ENCODE measurements at places on chromosomes 16 and 17.

- DNase-seq = no peak
Observed at GRCh38 chr16:78269256-78269655, 169.8 kb downstream of the WWOX start.

- DNase-seq = peak; percentile 92
Observed at GRCh38 chr17:75876938-75877751, 1.2 kb downstream of the TRIM47 start.

DNA sequence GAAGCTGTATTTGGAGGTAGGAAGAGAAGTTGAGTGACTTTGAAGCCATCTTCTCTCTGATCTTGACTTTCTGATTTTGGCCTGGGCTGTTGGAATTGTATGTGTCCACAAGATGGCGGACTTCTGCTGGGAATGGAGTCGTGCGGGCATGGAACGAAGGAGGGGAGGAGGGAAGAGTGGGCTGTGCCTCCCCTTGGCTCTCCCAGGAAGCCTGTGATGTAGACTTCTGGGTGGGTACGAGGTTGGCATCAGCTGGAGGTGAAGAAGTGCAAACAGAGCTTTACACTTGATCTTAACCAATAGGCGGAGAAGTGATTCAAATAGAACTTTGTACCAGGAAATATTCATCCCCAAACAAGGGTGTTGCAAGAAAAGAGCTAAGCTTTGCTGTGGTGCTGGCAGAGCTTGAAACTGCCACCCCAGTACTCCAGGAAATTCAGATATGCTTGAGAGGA is 7.4 kb upstream of the TMEM220 start:
- DNase-seq = no peak

DNA sequence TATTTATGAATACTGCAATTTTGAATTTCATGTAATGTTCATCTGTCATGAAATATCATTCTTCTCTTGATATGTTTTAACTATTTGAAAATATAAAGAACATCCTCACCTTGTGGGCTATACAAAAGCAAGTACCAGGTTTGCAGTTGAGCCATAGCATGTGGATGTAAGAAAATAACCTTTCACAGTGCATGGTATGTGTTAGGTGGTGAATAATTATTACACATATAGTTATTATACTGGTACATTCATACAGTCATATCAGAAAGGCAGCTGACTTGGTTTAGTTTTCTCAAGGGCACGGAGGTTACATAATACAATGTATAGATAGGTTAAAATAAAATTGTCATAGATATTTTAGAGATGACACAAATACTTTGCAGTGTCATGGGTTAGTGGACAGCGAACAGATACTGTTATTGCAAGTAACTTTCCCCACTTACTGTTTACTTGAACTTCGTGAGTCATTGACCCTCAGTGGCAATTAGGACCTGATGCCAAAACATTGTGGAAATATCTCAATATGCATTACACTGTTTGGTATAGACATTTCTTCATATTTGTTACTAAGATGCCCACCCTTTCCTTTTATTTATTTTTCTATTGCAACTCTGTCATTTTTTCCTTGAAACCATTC is 445.4 kb upstream of the GOT2 start:
- no peak for DNase-seq

DNA sequence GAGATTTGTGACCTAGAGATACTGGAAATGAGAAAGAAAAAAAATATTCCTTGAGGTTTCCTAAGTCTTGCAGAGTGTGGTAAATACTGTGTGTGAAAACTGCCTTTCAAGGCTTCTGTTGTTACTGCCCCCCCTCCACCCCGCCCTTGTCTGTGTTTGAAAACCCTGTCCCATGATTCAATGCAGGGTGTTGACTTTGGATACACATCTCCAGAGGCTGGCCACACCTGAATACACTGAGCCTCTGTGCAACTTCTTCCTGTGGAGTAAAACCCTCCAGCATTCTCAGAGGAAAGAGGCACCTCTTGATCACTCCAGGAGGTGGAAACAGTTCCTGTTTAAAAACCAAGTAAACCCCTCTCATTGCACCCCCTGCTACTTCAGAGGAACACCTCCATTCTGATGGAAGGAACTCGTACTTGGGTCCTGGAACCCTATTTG is 123.0 kb upstream of the CACNG5 start:
- DNase-seq = no peak

DNA sequence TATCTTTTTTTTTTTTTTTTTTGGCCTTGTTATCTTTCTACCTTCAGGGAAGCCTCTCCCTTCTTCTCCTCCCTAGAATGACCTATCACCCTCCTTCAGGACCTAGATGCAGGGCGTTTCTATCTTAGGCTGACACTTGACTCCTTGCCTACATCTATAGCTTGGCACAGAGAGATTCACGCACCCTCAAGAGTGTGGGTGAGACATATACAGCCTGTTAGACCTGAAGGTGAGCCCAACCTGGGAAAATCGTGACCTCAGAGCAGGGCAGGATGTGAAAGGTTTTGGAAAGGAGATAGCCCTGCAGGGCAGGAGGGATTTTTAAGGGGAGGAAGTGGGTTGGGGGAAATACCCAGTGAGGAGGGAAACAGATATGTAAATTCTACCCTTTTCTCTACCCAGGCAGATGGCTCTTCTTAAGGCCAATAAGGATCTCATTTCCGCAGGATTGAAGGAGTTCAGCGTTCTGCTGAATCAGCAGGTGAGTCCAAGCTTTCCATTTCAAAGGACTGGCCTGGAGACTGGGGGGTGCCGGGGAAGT is at the start of gene AHSP:
TSS of gene AHSP (plus strand) at position 167 of the 541 bp plus-strand sequence. CDS start at position 407, 240 bp downstream.
- no peak for DNase-seq

DNA sequence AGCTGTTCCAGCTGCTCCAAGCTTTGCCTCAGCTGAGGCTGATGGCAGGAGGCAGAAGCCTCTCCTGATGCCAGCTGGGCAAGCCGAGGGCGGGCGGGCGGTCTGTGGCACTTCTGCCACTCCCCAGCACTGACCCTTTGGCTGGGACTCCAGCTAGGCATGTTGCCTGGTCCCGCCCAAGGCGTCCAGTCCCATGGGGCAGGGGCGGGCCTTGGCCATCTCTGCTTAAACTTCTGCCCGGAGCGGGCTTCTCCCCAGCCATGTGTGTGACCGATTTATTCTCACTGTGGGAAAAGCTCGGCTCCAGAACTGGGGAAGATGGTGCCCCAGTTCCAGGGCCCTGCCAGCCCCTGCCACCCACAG is 349.1 kb downstream of the SEC14L1 start:
- DNase-seq = no peak

GRCh38 chr17:72565758-72566157 is 444.9 kb downstream of the SOX9 start:
- DNase-seq = no peak

DNA sequence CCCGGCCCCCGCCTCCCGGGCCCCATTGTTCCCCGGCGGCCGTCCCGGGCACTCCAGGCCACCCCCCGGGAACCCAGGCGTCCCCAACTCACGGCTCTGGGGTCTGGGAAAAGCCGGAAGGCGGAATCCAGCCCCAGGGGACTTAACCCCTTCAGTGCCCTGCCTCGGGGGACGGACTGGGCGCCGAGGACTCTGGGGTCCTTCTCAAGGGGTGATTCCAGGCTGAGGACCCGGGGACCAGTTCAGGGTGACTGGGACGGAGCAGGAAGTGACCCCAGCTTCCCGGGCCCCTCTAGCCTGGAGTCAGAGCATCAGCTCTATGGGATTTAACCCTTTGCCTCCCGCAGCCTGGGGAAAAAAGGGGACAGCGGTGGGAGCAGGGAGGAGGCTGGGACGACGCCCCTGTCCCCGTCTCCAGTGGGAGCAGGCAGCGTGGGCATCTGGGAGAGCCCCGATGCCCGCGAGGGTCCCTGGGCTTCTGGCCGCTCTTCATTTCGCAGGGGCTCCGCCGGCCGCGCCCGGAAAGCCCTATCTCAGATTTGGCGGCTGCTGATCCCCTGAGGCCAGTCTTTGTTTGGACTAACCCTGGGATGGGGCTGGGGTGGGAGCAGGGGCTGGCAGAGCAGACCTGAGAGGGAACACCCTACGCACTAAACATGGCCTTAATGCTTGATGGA is at the start of gene ZNF629:
TSS of gene ZNF629 (minus strand) at position 270 of the 677 bp plus-strand sequence. CDS start 2,723 bp downstream, outside the sequence.
- DNase-seq = no peak

DNA sequence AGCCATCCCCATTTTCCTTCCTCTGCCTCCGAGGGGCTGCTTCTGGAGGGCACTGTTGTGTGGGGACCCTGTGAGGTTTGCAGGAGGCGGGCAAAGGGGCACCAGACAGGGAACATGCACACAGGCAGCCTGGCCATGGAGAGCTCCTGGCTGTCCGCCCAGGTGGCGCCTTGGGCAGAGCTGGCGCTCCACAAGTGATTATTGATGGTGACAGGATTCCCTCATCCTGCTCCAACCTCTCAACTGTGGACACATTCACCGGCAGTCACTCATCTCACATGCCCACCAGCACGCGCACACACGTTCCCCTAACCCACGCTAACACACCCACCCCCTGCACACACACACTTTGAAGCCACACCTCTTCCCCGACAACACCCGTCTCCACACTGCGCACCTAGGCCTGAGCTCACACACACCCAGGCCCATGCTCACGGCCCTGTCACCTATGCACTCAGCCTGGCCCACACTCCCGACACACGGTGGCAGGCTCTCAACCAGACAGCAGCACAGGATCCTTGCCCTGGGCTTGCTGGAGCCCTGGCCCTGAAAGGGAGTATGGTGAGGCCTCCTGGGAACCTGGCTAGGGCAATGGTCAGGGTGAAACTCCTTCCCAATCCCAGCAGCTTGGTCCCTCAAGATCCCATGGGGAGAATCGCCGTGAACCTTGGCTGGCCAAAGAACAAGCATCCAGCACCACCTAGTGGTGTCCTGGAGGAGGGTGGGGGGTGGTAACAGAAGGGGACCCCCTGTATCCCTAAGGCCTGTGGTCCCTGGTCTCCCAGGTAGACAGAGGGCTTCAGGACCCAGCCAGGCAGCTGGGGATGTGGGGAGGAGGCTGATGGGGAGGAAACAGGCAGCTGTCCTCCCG is 3.6 kb downstream of the PNMT start:
- no peak for DNase-seq

DNA sequence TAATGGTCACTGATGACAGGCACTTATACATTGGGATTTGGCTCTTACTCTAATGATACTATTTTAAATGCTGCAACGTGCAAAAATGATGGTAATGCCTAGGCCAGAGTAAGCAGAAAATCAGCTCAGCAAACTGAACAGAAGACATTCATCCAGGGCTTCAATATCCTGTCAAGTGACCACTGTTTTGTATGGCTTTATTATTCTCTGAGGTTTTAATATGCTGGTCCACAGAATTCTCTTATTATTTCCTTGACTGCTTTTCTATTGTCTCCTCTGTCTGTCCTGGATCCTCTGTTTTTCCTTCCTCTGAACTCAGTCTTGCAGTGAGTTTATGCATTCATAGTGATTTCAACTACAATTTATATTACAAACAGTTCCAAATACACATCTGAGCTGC is 90.8 kb upstream of the PMFBP1 start:
- DNase-seq = no peak

GRCh38 chr17:72883351-72883750 is 209.1 kb downstream of the SLC39A11 start:
- DNase-seq = no peak

GRCh38 chr17:79822583-79823124 is 16.6 kb downstream of the CBX4 start:
- no peak for DNase-seq

DNA sequence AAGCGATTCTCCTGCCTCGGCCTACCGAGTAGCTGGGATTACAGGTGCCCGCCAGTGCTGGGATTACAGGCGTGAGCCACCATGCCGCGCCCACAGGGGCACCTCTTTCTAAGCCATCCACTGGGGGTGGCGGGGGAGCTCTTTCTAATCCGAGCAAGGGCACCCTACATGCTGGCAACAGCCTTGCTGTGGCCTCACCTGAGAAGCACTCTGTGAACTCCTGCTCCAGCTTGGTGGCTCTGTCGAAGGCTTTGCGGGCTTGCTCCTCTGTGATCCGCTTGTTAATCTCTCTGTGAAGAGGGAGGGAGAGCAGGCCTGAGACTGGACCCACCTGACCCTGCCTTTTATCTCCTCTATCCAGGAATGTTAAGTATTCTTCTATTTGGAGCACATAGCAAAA is 11.9 kb upstream of the ASGR1 start:
- no peak for DNase-seq

DNA sequence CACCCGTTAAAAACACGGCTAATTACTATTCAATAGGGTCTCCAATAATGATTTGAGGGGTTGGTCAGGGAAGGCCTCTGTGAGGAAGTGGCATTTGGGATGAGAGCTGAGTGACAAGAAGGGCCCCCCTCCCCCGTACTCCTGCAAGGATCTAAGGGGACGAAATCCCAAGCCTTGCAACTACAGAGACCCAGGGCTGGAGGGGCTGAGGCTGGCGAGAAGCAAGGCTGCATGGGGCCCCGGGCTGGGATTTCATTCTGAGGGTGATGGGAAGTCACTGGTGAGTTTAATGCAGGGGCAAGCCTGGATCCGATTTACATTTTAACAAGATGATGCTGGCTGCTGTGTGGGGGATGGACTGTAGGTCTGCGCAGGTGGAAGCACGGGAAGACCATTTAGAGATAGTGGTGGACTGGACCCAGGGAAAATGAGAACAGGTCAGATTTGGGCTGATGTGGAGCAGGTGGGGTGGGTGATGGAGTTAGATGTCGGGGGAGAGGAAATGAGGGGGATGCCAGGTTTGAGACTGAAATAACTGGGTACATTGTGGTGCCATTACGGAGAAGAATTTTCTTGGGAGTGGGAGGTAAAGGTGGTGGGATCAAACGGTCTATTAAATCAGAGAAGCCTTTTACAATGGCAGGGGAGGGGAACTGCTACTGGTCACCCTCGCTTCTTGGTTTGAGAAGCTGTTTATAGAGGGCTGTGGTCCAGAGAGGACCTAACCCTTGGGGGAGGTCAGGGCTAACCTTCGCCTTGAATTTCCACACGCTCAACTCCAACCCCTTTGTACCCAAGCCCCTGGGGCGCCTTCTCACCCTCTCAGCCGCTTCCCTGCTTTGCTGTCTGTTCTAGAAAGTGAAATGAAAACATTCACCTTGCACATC is 932 bp upstream of the MYBBP1A start:
- DNase-seq = no peak

- DNase-seq = no peak
Observed at GRCh38 chr16:68376590-68376989, 65.8 kb downstream of the PRMT7 start.

GRCh38 chr17:59329176-59330052 is 2.0 kb upstream of the YPEL2 start:
- no peak for DNase-seq

DNA sequence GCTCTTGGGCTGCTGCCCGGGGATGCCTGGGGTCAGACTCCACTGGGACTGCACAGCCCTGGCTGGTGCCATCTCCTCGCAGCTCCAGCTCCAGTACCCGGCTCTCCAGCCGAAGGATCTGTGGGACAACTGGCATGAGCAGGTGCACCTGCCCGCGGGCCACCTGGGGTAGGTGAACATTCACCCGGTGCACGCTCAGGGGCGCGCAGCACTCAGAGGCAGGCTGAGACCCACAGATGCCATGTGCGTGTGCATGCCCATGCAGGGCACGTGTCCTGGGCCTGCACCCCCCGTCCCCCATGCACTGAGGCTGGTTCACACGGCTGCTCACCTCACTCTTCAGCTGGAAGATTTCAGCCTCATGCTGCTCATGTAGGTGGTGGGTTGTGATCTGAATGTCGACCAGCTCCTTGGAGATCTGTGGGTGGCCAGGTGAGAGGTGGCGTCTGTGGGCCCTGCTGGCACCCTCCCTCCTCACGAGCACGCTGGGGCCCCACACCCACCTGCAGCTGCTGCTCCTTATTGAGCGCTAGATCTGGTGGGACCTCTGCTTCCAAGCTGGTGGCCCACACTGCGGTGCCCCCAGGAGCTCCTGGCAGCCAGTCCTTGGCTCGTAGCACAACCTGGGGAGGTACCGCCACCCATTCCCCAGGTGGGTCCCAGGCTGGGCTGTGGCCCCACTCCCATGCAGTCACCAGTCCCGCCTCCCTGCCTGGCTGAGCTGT is 618 bp downstream of the CCDC78 start:
- no peak for DNase-seq

GRCh38 chr17:22462461-22462860 is 770.1 kb downstream of the KCNJ18 start:
- DNase-seq = no peak

Data from retinal pigment epithelial cell (primary cell).